Hair follicular keratinocyte (primary cell): ENCODE measurements at places on chromosomes 6 and 20. TPM values are rescaled to one million over a fixed set of nuclear protein-coding genes. Genes with fewer than 3 reads are reported as not detected.

CD93 gene
- total RNA-seq: under 0.01 TPM in 2 replicates

VWA7 gene
- 0.19 and 0.86 TPM in 2 replicates for total RNA-seq

COL19A1 gene
- total RNA-seq: not detected in 2 replicates

SLC17A1 gene
- not detected in 2 replicates for total RNA-seq

PLCB1 gene
- total RNA-seq: 0.23 and 0.57 TPM in 2 replicates

GJA10 gene
- not detected in 2 replicates for total RNA-seq

AIG1 gene
- total RNA-seq: 55.1 and 83.3 TPM in 2 replicates

TTK gene
- total RNA-seq: 25.9 and 28.8 TPM in 2 replicates

DACT2 gene
- 0.16 and 0.57 TPM in 2 replicates for total RNA-seq

SCUBE3 gene
- total RNA-seq: not detected in 2 replicates

RAET1E gene
- total RNA-seq: 1.7 and 6.5 TPM in 2 replicates

ADGRF4 gene
- total RNA-seq: 2.6 and 3.1 TPM in 2 replicates

FAM209B gene
- not detected in 2 replicates for total RNA-seq

PRL gene
- not detected in 2 replicates for total RNA-seq
